HuH-7 (cell line): ENCODE measurements at places on chromosomes 5 and 9.

DNA sequence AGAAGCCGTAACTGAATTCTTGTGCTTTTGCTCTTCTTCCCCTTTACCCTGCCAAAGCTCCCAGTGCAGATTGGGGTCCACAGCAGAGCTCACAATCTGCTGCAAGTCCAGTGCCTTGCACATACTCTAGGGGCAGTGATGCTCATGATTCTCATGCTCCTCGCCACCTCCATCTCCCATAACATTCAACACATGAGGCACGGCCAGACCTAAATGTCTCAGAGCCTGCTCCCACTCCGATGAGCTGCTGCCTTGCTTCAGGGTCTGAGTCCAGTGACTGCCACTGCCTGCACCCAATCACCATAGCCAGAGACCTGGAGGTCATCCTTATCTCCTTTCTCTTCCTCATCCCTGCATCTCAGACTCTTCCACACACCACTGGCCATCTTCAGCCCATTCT lies 10.5 kb downstream of the CSF1R start:
- no peak for DNase-seq

GRCh38 chr5:125348221-125348692 lies 601.8 kb upstream of the ZNF608 start:
- peak; percentile 24 for DNase-seq

DNA sequence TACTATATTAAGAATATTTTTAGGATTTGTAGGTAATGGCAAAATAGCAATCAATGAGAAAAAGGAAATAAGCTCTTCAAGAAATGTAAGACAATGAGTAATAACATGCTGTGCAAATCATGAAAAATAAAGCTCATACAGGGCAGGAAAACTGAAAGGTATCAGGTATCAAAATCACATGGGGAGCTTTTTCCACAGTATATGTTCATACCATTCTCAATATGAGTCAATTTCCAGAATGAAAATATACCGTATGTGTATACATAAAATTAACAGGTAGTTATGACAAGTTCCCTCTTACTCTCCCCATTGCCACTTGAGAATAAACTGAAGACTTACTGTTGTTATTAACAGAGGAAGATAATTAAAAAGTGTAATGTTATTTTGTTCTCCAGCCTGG lies 35.9 kb downstream of the EFCAB9 start:
- DNase-seq: no peak

GRCh38 chr5:60503771-60504170 lies 196.2 kb downstream of the DEPDC1B start:
- no peak for DNase-seq

GRCh38 chr5:1217596-1218206 lies 7.5 kb upstream of the SLC6A18 start:
- DNase-seq: no peak

DNA sequence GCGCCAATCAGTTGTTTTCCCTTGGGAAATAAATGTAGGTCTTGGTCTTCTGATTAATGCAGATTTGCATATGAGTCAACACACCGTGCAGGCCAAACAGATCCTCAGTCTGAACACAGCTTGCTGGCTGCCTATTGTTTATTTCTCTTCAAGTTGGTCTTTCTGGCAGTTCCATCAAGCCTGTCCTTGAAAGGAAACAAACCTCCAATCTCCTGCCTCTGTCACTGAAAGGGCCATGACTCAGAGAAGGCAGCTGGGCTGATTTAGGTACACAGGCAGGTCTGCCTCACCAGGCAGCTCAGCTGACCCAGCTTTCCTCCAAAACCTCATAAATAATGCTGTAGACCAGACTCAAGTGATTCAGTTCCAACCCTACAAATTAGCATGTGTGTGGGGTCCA lies 175.9 kb downstream of the MAN2A1 start:
- no peak for DNase-seq

DNA sequence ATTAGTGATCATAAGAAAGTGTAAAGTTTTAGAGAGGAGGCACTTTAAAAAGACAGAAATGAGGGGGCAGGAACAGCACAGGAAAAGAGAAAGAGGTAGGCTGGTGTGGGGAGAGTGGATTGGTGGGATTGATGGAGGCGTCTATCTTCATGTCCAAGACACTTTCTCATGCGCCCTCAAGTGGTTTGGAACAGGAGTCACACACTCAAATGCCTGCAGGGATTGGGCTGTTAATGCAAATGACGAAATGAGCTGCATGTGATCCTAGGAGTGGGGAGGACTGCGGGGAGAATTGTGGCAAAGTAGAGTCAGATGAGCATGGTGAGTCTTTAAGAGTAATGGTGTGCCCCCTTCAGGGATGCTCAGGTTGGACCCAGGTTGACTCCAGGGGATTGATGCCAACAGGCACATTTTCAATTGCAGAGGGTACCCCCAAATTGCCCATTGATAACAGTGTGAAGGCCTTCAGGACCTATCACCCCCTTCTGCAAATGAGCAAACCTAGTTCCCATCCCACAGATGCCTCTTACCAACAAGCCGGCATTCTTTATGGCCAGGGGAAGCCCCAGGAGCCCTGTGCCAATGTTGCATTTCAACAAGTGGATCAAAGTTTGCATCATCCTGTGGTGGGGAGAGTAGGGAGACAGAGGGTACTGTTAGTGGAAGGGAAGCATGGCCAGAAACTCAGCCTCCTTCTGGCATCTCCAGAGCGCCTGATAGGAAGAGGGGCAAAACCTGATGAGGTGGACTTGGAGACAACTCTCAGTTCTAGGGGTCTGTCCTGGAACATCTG lies 5.3 kb downstream of the SLC36A3 start:
- no peak for DNase-seq

DNA sequence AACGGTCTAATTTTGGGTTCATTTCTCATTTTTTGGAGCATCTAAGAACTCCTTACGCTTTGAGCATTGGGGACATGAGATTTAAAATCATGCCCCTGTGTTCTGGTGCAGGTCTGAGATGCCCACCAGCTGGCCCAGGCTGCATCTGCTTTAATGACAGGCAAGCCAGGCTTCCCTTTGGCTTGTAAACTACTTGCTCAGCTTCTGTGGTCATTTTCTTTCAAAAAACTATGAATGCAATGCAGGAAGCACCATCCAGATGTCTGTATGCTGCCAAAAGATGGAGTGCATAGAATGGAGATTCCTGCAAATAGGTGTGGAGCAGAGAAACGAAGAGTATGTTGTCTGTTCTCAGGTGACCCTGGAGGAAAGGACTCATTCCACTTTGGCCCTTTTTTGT lies 399.9 kb upstream of the ADAMTSL1 start:
- DNase-seq: no peak

DNA sequence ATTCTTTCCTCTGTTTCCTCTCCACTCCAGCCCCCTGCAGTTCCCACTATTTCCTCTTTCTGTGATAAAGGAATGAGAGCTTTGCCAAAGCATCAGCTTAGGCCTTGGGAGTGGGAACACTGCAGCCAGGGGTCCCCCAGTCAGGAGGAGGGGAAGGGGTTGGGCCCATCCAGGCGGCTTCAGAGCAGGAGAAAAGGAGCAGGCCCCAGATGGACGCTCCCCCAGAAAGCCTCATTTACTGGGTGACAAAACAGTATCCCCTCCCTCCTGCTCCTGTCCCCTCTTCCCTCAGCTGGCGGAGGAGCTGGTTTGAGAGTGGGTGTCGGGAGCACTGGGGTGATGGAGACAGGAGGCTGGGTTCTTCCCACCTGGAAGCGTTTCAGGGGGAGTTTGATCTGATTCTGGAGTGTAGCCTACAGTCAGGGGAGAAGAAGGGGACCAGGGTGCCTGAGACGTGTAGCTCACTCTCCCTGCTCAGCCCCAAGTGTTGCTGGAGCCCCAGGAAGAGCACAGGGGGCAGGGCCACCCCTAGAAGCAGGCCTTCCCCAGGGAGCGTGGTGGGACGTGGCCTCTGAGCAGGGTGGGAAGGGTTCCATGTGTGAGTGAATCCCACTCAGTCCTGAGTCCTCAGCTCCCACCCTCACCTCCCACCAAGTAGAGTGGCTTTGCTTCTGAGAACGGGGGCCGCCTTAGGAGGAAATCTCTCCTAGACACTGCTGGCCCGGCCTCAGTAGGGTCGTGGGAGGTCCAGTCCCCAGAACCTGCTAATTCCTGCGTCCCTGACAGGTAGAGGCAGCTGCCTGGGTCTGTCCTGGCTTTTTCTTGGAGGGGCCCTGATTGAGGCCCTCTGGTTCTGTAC lies 173.1 kb downstream of the CACNA1B start:
- DNase-seq: no peak

DNA sequence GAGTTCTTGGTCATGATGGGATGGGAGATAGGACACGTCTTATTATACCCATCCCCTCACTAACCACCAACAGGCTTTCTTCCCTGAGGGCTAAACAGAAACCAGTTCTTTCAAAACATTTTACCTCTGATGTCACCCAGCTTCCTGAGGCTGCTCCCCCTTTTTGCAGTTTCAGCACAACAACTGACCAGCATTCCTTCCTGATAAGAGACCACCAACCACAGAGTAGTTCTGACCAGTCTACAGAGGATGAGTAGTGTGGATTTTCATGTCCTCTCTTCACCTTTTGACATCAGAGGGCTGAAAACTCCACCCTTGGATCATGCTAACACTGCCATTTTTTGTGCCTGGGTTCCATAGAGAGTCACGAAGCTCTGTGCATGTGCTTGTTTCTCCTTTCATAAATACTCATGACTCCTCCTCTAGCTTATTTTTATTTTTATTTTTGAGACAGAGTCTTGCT lies 82.6 kb downstream of the OSTF1 start:
- DNase-seq: no peak

DNA sequence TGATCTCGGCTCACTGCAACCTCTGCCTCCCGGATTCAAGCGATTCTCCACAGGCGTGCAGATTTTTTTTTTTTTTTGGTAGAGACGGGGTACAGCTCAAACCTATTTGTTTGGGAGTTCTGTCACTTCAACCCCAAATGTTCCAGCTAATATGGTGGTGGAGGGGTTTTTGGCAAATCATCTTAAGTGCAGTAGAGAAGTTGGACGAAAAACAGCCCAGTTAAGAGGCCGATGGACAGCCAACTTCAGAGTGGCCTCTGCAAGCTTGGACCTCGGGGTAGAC lies 756 bp upstream of the PRR7 start:
- DNase-seq: no peak

DNA sequence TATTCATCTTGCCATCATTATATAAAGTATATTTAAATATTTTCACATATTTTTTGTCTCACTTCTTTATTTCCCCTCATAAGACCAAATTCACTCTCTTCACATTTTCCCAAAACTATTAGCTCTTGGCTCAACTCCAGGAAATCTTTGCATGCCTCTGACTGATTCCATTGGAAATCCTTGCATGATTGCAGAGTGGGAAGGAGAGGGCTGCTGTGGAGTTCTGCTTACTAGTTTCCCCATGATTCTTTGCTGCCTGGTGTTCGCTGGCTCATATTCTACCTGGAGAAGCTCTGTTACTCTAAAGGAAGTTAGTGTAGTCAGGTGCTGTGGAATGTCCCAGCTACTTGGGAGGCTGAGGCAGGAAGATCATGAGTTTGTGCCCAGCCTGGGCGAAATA lies 41.9 kb downstream of the LIX1 start:
- no peak for DNase-seq

DNA sequence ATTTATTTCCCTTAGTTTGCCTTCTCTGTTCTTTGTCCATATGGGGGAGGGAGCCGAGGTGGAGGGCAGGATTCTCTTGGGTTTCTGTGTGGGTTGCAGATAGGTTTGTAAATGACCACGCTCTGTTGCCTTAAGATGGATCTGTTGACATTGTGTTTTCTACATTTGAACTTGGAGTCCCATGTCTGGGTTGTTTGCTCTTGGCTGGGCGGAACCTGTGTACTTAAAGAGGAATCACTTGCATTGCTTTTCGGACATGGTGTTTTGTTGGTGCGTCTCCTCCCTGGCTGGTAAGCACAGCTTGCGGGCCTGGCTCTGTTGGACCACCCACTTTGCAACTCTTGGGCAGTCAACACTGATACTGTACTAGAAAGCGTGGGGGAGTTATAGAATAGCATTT lies 45.9 kb downstream of the EHMT1 start:
- no peak for DNase-seq

DNA sequence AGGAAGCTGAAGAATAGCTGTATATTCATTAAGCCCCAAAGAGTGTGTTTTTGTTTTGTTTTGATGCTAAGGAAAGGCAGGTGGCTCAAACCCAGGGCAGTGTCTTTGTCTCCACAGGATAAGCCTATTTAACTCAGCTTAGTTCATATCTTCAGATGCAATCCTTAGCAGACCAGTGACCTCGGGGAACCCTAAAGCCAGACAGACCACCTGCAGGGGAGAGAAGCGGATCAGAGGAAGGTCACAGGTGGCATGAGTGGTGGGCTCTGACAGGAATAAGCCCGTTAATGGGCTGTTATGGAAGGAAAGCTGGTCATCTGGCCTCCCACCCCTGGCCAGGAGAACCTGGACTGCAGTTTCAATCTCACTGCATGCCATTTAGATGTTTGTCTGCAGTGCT lies 30.8 kb downstream of the TAS2R1 start:
- DNase-seq: no peak

DNA sequence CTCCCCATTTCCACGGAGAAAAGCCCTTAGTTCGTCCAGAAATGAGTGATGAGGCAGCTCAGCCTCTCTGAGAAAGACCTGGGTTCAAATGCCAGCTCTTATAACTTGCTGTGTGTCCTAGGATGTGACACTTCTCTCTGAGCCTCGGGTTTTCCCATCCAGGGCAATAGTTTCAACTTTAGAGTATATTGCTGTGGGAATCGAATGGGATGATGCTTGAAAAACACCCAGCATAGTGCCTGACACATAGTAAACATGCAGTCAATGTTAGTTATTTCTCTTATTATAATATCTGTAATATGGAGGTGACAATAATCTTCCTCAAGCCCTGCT lies 430 bp upstream of the MAPKAP1 start:
- no peak for DNase-seq

DNA sequence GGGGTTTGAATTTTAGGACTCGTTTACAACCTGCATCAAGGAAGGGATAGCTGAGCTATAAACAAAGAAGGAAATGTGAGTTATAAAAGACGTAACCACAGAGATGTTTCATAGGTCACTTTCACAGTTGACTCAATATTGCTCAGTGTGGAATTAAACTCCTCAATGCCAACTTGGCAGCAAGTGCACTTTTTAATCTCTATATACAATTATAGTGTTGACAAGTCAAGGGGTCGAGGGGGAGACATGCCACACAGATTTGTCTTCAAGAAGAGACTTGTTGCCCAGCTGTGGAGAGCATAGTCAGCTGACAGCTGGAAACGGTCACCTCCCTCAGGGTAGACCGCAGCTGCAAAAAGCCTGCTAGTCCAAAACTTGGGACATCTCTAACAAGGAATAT lies 163.4 kb upstream of the DMAC1 start:
- DNase-seq: no peak

DNA sequence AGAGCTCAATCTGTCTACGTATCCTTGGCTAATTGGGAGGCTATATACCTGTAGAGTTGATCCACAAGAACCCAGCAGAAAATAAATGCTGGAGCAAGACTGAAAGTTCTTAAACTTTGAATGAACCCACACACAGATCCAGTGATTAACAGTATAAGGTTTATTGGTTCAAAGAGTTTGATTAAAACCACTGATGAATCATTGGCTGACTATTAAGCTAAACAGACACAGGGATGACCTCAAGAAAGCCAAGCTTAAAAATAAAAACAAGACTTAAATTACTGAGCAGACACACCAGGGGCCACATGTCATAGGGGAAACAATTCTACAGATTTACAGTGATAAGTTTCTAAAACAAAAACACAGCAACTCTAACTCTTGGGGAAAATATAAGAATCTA lies 163.6 kb downstream of the SPATA31D1 start:
- no peak for DNase-seq

GRCh38 chr5:145887217-145887616 lies 14.4 kb upstream of the GRXCR2 start:
- DNase-seq: no peak
